NCI-H1436 (cell line): ENCODE measurements at places on chromosomes 3 and 15.

DNA sequence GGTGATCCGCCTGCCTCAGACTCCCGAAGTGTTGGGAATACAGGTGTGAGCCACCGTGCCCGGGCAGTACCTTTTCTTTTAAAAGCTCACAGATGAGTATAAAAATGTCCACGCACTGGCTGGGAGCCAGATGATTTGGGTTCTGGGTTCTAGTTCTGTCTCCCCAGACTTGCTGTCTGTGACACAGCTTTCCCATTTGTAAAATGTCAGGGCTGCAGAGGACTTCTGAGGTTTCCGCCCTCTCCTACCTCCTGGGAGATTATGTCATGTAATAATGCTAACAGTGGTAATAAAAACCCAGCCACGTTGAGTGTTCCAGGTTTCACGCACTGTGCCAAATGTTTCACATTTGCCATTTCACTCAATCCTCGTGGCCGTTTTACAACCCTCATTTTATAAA lies 1.3 kb upstream of the PPP4R2 start:
- DNase-seq, result no peak

DNA sequence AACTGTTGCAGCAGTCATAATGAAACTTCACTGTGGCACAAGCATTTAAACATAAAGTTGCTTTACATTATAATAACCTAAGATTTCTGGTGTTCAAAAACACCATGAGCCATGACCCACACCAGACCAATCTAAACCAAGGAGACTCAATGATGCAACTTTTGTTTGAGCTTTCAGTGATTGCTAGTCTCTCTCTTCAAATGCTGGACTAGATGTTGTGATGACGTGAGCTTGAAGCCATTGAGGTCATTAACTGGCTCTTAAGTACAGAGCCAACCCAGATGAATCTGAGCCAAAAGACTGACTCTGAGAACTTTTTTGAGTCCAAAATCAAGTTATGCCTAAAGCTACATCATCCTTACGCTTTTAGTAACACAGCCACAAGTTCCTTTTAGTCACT lies 36.5 kb downstream of the ATR start:
- no peak for DNase-seq

DNA sequence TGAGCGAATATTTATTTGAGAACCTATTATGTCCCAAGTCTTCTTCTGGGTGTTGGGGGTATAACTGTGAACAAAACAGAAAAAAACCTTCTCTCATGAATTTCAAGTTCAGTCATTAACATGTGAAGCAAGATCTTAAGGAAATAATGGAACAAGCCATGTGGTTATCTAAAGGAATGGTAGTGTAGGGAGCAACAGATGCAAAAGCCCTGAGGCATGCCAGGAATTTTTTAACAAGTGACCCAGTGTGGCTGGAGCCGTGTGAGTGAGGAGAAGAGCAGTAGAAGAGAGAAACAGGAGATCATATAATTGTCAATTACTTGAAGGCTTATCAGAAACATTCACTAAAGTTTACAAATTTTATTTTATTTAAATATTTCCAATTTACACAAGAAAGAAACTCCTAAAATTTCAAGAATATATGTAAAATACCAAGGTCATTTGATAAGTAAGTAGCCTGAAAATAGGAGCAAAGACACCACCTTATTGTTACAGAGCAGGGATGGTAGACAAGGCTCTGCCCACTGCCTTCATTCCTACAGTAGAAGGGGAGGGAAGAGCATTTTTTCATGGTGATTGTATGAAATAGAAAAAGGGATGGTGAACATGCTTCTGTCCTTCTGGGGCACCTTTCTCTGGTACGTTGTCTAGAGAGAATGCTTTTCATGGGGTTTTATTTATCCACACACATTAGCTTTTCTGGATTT lies 345.1 kb downstream of the PLOD2 start:
- DNase-seq, result no peak

GRCh38 chr3:50502584-50503423 lies 630 bp downstream of the CACNA2D2 start:
- DNase-seq, result no peak

GRCh38 chr15:69852916-69853315 lies 244.8 kb downstream of the TLE3 start:
- DNase-seq, result no peak

GRCh38 chr15:58369261-58369701 lies 62.5 kb upstream of the LIPC start:
- no peak for DNase-seq

DNA sequence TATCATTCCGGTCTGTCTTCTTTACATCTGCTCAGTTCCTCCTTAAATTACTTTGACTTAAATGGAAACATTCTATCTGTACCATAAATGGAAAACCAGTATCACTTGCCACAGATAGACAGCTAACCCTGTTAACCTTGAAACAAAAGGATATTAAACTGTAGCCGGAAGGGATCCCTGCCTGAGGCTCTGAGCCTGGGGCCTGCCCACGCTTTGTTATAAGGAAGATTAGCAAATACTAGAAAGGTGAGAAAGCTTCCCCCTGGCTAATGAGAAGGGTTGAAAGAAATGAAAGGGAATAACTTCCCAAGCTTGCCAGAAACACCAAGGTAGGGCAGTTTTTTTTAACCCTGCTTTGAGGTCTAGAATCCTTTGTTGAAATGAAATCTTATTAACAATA lies 927.6 kb downstream of the FHIT start:
- DNase-seq, result no peak

GRCh38 chr3:2937055-2937454 lies 173.1 kb downstream of the IL5RA start:
- DNase-seq, result no peak

DNA sequence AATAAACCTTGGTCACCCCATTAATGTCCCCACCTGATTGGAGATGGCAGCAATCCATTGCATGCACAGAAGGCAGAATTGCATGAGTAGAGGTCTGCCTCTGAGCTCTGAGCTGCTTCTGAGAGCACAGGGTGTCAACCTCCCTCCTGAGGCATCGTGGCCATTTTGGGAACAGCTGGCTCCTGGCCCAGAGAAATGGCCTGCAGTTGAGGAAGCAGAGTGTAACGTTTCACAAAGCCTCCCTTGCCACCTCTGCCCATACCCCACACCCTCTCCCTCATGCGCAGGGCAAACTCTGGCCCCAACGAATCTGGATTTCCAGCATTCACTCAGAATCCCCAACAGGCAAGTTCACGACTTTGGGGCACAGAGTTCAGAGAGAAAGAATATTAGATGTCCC lies 198.9 kb downstream of the ADAMTS9 start:
- peak; percentile 5 for DNase-seq

DNA sequence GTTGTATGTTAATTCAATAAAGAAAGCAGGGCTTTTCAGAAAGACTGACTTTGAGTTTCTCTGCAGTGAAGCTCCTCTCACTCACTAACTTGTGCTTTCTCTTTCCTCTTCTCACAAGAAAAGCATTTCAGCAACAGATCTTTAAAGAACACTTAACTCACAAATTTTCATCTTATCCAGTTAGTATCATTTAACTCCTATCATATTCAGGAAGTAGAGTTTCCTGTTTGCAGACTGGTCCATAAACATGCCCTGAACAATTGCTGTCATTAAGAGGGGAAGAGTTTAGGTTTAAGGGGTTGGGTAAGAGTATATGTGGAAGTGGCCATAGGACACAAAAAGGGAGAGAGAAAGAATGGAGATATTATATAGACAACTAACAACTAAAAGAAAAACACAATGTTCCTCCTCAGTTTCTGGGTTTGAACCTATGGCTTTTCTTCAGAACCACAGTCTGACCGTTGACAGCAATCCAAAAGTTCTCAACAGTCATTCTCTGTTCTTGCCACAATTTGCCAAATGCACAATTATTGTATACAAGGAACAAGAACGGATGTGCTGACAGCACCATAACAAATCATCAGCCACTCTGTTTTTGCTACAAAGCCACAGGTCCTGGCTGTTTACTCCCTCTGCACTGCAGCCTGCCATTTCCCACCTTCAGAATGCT lies 63.9 kb downstream of the CHAC1 start:
- DNase-seq, result no peak

DNA sequence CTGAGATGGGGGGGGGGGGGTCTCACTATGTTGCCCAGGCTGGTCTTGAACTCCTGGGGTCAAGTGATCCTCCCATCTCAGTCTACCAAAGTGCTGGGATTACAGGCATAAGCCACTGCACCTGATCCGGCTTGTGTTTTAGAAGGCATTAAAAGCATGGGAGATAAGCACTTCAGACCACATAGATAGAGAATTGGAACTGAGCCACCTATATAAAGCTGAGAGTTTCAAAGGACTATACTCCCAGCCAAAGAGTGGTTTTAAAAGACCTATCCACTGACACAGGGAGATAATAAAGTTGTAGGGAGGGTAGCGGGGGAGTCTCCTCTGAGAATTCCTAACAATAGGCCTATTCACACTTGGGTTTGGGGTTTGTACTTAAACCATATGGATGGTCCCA lies 34.8 kb downstream of the DENND4A start:
- no peak for DNase-seq

DNA sequence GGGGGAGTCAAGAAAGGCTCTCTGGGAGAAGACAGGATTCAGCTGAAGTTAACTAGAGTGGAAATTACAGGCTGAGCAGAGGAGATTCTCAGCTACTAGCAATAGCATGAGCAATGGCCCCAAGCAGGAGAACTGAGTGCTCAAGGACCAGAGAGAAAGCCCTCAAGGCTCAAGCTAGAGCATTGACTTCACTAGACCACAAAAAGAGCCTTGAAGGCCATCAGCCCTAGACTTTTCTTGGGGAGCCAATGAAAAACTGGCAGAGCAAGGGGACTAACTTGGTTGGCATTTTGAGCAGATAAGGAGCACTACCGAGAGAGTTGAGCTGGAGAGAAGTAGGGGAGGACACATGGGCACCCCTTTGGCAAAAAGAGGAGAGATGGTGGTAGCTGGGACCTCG lies 277.6 kb downstream of the FEZF2 start:
- no peak for DNase-seq

GRCh38 chr3:14550181-14550580 lies 10.0 kb upstream of the GRIP2 start:
- DNase-seq, result no peak

- DNase-seq, result no peak
Observed at GRCh38 chr3:186705882-186706780, 11.0 kb upstream of the KNG1 start.

- DNase-seq, result no peak
Observed at GRCh38 chr15:65971741-65971995, 102.4 kb downstream of the RAB11A start.

- DNase-seq, result no peak
Observed at GRCh38 chr3:119338754-119339153, 44.6 kb downstream of the ARHGAP31 start.

DNA sequence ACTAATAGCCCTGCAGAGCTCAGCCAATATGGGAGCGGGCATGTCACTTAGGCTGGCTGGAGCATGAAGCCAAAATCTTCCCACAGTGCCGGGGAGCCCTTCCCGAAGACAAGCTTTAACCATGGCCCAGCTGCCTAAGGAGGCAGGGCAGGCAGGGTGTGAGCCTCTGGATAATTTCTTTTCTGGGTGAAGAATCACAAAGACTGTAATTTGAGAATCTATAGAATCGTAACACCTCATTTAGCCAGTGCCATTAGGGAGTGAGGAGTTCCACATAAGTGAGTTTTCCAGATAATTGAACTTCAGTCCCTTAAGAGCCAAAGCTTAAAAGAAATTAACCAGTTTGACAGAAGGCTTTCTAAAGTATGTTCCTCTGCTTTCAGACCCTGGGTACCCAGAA lies 40.2 kb upstream of the TLE3 start:
- no peak for DNase-seq

GRCh38 chr15:52178765-52179164 lies 12.4 kb downstream of the GNB5 start:
- DNase-seq, result no peak

DNA sequence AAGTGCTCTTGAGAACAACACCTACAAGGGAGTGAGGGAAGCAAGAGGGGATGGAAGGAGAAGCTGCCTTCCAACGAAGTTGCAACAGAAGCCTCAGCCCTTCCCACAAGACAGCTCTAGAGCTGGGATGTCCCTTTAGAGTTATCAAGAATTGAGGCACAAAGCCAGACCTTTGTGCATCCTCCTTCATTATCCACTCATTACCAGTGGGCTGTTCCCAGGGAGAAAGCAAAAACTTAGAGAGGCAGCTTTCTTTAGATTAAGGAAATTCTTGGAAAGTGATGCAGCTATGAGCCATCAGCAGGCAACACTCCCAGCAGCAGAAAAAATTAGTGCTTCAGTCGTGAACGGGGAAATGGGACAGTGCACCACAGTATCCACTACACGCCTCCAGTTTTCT lies 10.6 kb upstream of the CD96 start:
- DNase-seq, result no peak

GRCh38 chr3:36215241-36215640 lies 165.1 kb upstream of the STAC start:
- DNase-seq, result no peak

GRCh38 chr15:35507932-35508638 lies 37.9 kb downstream of the DPH6 start:
- no peak for DNase-seq

DNA sequence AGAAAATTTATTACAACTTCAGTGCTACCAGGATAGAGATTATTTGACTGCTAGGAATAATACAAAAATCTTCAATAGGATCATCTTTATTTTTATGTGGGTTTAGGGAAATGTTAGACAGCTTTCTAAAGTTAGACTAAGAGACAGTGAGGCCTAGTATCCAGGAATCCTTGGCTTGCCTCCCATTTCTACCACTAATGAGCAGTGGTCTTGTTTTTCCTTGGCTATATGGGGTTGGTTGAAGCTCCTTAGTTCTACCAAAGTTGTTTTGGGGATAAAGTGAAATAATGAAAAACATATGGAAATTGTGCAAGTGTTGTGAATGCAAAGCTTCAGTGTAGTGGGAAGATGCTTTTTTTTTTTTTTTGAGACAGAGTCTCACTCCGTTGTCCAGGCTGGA lies 16.8 kb downstream of the AP4E1 start:
- no peak for DNase-seq

GRCh38 chr3:177681852-177682251 lies 484.6 kb upstream of the TBL1XR1 start:
- no peak for DNase-seq

DNA sequence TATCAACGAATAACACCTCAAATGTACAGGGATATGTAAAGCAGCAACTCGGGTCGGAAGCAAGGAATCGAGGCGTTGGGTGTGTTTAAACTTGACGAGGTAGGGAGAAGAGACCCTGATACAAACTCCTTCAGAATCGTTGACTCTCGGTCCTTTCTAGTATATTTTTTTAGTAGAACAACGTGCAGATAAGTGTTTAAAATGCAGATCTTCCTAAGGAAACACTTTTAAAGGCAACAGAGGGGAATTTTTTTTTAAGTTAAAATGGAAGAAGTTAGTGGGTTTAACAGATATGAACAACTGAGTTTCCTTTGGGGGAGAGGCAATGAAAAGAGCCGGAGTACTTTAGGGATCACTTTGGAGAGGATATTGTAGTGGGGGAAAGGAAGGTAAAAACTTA lies 1.1 kb upstream of the KPNA4 start:
- DNase-seq, result no peak

- no peak for DNase-seq
Observed at GRCh38 chr3:130488288-130488687, 28.7 kb upstream of the COL6A6 start.

DNA sequence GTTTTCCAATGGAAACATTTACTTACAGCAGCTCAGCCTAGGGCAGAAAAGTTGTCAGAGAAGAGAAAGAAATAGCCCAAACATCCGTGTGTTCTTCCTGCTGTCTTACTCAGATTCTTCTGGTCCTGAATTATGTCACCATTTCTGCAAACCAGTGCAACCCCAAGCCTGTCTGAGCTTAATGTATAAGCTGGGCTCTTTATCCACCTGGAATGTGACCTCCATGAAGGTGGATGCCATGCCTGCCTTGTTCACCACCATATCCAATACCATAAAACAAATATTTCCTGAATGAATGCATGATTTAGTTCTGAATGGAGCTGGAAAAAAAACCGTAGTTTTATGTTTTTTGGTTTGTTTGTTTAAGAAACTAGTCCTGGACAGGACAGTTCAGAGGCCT lies 150.9 kb downstream of the RYR3 start:
- no peak for DNase-seq
